Hematopoietic multipotent progenitor cell treated with erythropoietin and hydrocortisone succinate and interleukin-3 and kit ligand, for 4 days (in vitro differentiated cells): ENCODE measurements at places on chromosomes 11 and 22.

DNA sequence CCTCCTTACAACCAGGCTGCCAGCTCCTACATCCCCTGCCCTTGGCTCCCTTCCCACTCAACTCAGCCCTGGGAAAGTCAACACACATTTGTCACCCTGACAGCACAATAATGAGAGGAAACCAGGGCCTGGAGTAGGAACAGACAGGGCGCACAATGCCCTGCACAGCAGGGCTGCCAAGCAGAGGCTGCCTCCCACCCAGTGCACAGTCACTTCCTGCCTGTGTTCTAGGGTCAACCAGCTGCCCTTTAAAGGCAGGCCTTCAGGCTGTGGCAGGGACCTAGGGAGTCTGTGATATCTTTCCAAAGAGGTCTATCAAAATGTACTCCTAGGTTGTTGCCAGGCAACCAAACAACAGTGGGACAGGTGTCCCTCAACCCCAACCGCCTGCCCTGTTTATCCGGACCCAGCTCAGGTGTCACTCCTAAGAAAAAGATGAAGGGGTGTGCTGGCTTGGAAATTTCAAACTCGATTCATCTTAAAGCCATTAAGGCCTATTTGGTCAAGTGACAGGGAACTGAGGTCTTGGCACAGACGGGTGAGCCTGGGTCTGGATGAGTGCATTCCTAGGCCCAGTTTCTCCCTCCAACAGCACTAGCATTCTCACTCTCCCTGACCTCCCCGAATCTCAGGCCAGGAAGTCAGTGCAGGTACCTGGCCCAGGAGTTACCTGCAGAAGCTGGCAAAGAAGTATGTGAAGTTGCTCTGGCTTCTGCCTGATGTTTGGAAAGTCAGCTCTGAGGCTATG lies 110.3 kb upstream of the PITPNB start:
- peak; percentile 66 for DNase-seq

DNA sequence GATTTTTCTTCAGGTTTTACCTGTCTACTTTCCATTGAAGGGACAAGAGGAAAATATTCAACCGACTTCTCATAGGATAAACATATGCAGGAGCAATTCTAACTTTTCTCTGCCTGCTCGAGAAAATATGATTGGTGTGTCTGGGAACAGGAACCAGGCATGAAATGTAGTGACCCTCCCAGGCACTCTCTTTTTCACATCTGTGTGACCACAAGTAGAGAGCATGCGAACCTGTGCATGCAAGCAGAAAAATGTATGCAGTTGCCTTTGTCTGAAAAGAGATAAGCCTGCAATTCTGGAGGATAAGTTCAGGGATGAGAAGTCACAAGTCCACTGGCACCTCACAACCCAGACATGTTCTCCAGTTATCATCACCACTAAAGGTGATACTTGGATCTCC lies 583.5 kb upstream of the FAT3 start:
- no peak for DNase-seq

- no peak for DNase-seq
Measured at GRCh38 chr11:47667135-47667534, 24.8 kb upstream of the MTCH2 start.

DNA sequence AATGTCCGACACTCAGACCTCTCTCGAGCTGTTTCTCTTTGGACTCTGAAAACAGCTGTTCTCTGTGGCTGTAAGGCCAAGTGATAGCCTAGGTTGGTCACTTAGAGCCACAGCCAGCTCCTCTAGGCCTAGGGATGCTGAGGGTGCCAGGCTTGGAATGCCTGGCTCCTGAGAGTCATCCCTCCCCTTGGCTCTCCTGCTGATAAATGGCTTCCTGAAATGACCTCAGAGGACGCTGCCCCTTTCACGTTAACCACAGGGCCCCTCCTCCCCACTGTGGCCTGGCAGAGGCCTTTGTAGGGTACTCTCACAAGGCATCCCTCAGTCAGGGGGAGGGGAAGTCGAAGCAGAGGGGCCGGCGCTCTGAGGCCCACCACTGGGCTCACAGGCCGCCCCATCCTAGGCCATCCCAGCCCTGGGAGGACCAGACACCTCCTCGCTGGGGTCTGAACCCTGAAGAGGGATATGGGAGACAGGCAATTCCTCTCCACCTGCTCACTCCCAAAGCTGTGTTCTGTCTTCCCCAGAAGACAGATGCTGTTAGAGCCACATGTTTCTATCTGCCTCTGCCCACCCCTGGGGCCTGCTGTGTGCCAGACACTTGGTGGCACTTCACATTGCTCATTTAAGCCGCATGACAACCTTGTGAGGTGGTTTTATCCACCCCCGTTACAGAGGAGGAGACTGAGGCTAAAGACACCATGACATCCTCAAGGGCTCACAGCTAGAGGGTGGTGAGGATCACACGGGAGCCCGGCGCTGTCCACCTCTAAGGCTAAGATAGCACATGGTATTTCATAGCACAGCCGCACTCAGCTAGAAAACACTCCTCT lies 50.9 kb downstream of the ARFGAP3 start:
- DNase-seq: peak; percentile 24

DNA sequence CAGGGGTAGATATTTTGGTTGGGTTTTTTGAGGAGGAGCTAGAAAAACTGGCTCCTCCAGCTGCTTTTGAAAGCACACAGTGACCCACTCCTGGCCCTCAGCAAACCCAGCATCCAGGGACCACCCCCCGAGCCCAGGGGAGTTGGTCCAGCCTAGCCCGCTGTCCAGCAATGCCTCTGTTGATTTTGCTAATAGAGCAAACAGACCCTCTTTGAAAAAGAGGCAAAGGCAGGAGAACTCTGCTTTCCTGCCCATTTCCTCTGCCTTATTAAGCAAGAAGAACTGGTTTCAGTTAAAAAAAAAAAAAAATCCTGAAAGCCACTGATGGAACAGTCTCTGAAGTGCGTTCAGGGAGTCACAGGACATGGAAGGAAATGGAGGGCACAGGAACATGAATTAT lies 25.3 kb downstream of the ABTB2 start:
- no peak for DNase-seq

GRCh38 chr11:124762105-124762623 lies at the start of gene ESAM:
TSS of gene ESAM (minus strand) at chr11:124762290. CDS start at chr11:124762154, 136 bp downstream.
- DNase-seq: peak; percentile 82

DNA sequence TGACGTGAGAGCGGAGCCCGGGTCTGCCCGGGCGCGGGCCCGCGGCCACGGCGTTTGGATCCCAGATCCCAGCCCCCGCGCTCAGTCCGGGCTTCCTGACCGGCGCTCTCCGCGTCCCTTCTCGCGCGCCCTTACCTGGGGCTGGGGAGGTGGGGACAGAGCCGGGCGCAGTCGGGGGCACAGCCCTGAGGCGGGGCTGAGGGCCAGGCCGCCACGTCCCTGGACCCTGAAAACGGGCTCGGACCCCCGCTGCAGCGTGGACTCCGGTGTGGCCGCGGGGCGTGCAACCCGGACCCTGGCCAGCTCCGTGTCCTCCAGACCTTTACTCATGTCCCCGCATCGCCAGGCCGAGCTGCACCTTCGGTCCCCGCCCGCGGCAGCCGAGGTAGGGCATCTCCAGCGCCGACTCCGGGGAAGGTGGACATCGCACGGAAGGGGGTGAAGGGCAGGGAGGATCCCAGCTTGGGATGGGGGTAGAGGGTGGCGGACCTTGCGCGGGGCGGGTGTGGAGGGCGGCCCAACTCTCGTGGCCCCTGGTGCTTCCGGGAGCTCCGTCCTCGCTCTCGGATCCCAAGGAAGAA lies 9.9 kb upstream of the AIFM3 start:
- no peak for DNase-seq

GRCh38 chr11:13216019-13216710 lies 61.4 kb upstream of the BMAL1 start:
- DNase-seq: peak; percentile 61

GRCh38 chr11:113015098-113015455 lies 53.9 kb downstream of the NCAM1 start:
- DNase-seq: no peak

GRCh38 chr22:36280379-36280778 lies 27.4 kb downstream of the APOL1 start:
- peak; percentile 41 for DNase-seq

DNA sequence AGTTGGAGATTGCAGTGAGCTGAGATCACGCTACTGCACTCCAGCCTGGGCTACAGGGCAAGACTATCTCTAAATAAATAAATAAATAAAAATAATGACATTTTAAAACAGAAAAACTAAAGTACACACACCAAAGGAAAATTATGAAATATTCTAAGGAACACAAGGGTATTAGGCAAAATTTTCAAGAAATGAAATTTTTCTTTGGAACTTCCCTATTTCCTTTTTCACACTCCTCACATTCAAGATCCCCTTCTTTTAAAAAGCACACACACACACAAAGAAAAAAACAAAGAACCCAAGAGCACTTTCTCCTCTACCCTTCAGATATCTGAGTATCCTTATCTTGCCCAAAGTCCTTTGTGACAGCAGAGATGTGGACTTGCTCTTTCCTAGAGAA lies 92.8 kb downstream of the CCDC73 start:
- no peak for DNase-seq

DNA sequence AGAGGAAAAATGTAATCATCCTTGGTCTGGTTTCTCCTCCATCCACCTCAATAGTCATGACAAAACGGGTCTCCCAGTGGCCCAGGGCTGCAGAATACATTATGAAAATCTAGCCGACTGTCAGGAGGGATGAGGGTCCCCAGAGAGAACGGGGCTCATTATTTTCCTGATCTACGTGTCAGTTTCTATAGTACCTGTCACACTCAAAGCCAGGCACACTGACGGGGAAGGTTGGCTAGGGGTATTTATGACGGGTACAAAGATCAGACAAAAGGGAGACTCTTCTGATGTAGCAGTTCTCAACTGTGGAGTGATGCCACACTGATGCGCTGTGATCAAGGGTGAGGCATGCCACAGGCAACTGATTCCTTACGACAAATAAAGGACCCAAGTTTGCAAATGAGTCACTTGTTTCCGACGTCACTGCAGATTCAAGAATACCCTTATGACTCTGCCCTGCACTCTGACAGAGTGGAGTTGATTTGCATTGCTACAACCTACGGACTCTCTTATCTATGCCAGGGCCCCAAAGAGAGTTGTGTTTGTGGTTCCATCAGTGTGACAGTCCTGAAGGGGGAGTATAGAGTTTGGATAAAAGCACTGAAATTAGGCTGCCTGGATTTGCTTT lies 188.2 kb upstream of the TBCEL start:
- DNase-seq: peak; percentile 7

- DNase-seq: peak; percentile 41
Measured at GRCh38 chr11:129278586-129279319, 86.6 kb upstream of the ARHGAP32 start.

GRCh38 chr11:92449222-92449621 lies 224.6 kb downstream of the FAT3 start:
- DNase-seq: no peak

GRCh38 chr11:363948-364761 lies 5.1 kb upstream of the B4GALNT4 start:
- DNase-seq: peak; percentile 74

DNA sequence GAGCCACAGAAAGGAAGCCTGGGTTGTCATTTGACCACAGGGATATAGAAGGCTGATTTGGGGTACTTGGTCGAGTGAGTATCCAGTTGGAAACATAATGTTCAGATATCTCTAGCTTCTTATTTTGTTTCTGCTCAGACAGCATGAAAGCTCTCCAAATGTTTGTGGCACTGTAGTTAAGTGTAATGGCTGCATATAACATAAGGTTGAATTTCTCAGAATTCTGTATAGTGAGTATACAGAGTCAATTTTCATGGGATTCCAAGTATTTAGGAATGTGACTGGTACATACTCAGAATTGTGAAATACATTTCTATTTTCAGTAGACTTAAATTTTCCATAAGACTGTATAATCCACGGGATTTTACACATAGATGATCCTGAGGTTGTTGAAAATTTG lies 2102.1 kb upstream of the RAG2 start:
- DNase-seq: no peak

DNA sequence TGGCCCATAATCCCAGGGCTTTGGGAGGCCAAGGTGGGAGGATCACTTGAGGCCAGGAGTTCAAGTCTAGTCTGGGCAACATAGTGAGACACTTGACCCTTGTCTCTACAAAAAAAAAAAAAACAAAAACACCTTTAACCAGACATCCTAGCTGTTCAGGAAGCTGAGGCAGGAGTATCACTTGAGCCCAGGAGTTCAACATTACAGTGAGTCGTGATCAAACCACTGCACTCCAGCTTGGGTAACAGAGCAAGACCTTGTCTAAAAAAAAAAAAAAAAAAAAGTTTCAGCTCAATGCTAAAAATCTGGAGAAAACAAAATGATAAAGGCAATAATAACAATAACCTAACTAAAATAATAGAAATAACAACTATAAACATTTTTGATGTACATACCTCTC lies 22.6 kb upstream of the APLP2 start:
- no peak for DNase-seq

GRCh38 chr11:88277349-88277915 lies 60.1 kb downstream of the CTSC start:
- no peak for DNase-seq

DNA sequence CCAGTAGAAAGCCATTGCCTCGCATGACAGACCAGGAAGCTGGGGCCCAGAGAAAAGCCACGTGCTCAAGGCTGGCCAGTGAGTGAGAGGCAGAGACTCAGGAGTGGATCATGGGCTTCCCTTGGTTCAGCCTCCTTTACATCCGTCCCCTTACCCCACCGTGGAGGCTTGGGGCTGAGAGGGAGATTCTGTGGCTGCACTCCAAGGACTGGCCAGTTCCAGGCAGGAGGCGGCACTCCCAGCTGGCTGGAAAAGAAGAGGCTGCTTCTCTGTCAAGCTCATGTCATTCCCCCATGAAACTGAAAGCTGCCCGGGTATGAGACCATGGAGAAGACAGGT lies 6.6 kb upstream of the ASCL2 start:
- no peak for DNase-seq

GRCh38 chr22:44393066-44393465 lies 80.3 kb upstream of the SHISAL1 start:
- no peak for DNase-seq

GRCh38 chr11:64768300-64768694 lies 8.5 kb upstream of the PYGM start:
- DNase-seq: no peak

GRCh38 chr11:82750643-82751139 lies 17.0 kb upstream of the FAM181B start:
- DNase-seq: peak; percentile 39

GRCh38 chr11:26753723-26754504 lies 32.1 kb upstream of the SLC5A12 start:
- peak; percentile 65 for DNase-seq

DNA sequence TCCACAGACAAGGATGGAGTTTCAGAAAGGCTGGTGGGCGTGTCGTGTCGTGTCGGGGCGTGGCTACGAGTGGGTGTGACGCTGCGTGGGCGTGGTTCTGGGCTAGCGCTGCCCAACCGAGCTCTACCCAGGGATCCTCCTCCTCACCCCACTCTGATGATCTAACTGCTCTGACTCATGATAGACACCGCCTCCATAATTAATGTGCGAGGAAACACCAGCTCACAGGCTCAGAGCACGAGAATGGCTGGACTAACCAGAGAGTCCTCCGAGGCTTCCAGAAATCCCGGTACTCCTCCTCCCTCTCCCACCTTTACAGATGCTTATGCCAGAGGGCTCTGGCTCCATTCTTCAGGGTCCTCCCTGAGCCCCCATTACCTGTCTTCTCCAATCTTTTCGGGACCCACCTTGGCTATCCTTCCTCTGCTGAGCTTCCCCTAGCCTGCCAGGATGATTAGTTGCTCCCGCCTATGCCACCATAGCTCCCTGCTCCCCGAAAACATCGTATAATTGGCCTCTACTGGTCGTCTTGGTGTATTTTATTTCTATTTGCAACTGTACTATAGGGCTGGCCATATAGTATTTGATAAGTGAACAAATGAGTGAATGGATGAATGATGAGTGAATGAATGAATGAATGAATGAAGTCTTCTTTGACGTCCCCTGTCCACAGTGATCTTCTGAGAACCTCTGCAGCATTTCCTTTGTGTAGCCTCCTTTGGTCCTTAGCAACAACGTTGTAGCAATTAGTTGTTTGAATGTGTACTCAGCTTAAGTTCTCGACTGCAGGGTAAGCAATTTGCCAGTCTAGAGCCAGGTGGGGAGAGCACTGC lies 21.7 kb downstream of the TMPRSS13 start:
- peak; percentile 95 for DNase-seq
